ENCODE measurements at places on chromosomes 2 and 18.

DNA sequence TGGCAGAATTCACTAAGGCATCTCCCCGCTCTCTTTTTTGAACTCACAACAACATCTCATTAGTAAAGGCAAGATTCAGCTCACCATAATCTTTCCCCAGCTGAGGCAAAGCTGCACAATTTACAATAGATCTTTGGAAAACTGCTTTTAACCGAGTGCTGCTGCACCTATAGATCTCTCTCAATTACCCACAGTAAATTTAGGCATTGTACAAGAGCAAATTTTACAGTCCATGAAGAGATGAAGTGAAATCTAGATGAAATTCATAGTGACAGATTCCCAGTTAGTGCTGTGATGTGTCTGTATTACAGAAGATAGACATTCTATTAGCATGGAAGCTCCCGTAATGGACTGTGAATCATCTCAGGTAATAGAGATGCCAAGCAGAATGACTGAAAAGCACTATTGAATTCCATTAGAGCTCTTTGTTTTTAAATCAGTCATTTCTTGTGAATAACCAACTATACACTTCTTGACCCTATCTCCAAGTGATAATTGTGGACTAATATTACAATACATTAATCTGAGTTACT, 36.4 kb upstream of the INSIG2 start:
- no peak for DNase-seq

GRCh38 chr2:105787376-105788318, 42.9 kb downstream of the NCK2 start:
- no peak for DNase-seq

DNA sequence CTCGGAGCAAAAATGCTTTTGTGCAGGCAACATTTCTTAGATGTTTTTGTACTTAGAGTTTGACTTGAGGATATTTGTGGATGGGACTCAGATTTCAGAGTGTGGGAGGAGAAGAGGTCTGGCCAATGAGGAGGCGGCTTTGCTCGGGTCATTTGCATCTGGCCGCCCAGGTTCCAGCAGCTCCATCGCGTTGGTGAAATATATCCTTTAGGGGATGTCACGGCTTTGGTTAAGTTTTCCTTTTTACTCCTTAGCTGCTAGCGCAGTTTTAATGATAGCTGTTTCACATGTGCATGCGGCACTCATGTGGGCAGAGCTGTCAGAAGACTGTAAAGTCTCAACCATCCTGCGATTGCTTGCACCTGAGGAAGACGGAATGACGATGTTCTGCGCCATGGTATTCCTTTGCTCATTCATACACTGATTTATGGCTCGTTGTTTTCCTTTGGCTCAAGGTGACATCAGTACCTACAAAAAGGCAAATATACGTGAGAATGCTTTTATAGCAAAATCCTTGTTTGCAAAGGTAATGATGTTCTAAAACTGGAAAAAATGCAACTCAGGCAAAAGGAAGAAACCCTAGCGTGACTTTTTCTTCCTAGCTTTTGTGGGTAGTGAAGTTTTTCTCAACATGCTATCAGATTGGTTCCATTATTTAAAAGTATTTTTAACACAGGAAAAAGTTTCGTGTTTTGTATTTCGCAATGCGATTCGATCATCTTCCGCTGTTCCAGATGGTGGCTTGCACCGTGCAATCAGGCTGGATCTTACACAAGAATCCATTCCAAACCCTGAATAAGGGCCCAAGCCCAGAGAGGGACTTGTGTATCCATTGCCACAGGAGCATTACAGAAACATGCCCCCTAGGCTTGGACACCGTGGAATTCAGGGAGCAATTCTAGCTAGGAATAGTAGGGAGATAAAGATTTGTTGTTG, 70.5 kb upstream of the ZNF516 start:
- DNase-seq: no peak

- DNase-seq: no peak
These were observed 32.1 kb upstream of the SH3BP4 start for GRCh38 chr2:234919711-234920110.
